Thoracic aorta endothelial cell (primary cell): ENCODE measurements at places on chromosomes 6 and 20. TPM values are rescaled to one million over a fixed set of nuclear protein-coding genes. Genes with fewer than 3 reads are reported as not detected.

TRDN gene
- total RNA-seq, result not detected in 2 replicates

PGC gene
- not detected in 2 replicates for total RNA-seq

GFOD1 gene
- 21.3 and 36.7 TPM in 2 replicates for total RNA-seq

FAXC gene
- total RNA-seq, result 0.27 and 1.1 TPM in 2 replicates

GGTLC1 gene
- total RNA-seq, result not detected in 2 replicates

SMLR1 gene
- not detected in 2 replicates for total RNA-seq

CNKSR3 gene
- 6.9 and 9.1 TPM in 2 replicates for total RNA-seq

BACH2 gene
- total RNA-seq, result 0.40 and 0.93 TPM in 2 replicates

ADGB gene
- total RNA-seq, result not detected in 2 replicates

PLAGL1 gene
- total RNA-seq, result 24.7 and 27.1 TPM in 2 replicates

GRM1 gene
- total RNA-seq, result under 0.01 TPM in 2 replicates

MDFI gene
- 24.6 and 38.1 TPM in 2 replicates for total RNA-seq

CEP43 gene
- total RNA-seq, result 23.5 and 23.7 TPM in 2 replicates

TUBB1 gene
- not detected in 2 replicates for total RNA-seq

TCP11 gene
- 0.07 TPM in 1 of 2 replicates, not detected in the other for total RNA-seq

EGFL8 gene
- 1.1 and 1.2 TPM in 2 replicates for total RNA-seq

OR2H1 gene
- total RNA-seq, result not detected in 2 replicates

ADGRF1 gene
- not detected in 2 replicates for total RNA-seq

LGSN gene
- total RNA-seq, result under 0.01 TPM in 1 of 2 replicates, not detected in the other

TFAP2C gene
- total RNA-seq, result not detected in 2 replicates

COL21A1 gene
- 0.66 TPM in 1 of 2 replicates, not detected in the other for total RNA-seq

OTOR gene
- not detected in 2 replicates for total RNA-seq

CYP21A2 gene
- total RNA-seq, result not detected in 2 replicates

DDR1 gene
- 4.9 and 5.7 TPM in 2 replicates for total RNA-seq

LY6G6D gene
- total RNA-seq, result not detected in 2 replicates

ANGPT4 gene
- not detected in 2 replicates for total RNA-seq

ATP5F1E gene
- 20.2 and 32.3 TPM in 2 replicates for total RNA-seq

TMEM217 gene
- total RNA-seq, result 8.1 and 9.1 TPM in 2 replicates

HLA-DRA gene
- not detected in 2 replicates for total RNA-seq

BPIFB2 gene
- not detected in 2 replicates for total RNA-seq

HRH3 gene
- total RNA-seq, result not detected in 2 replicates

ABHD16B gene
- total RNA-seq, result not detected in 2 replicates

MCHR2 gene
- not detected in 2 replicates for total RNA-seq

TMC2 gene
- total RNA-seq, result not detected in 2 replicates

C6orf141 gene
- total RNA-seq, result 7.8 and 8.3 TPM in 2 replicates

CRISP2 gene
- not detected in 2 replicates for total RNA-seq

SLC2A4RG gene
- 21.8 and 25.8 TPM in 2 replicates for total RNA-seq

SSTR4 gene
- total RNA-seq, result not detected in 2 replicates

TREML1 gene
- not detected in 2 replicates for total RNA-seq

TPD52L2 gene
- 128 and 140 TPM in 2 replicates for total RNA-seq

PABPC1L gene
- total RNA-seq, result 3.9 and 4.5 TPM in 2 replicates

BICRAL gene
- 6.5 and 7.1 TPM in 2 replicates for total RNA-seq

NHLRC1 gene
- 1.2 and 2.3 TPM in 2 replicates for total RNA-seq
